ENCODE measurements at places on chromosomes 13 and 19. TPM values are rescaled to one million over a fixed set of nuclear protein-coding genes. Genes with fewer than 3 reads are reported as not detected.

Gene PLIN3
- 16.0 TPM for total RNA-seq

Gene CYSLTR2
- 3.3 TPM for total RNA-seq

DNA sequence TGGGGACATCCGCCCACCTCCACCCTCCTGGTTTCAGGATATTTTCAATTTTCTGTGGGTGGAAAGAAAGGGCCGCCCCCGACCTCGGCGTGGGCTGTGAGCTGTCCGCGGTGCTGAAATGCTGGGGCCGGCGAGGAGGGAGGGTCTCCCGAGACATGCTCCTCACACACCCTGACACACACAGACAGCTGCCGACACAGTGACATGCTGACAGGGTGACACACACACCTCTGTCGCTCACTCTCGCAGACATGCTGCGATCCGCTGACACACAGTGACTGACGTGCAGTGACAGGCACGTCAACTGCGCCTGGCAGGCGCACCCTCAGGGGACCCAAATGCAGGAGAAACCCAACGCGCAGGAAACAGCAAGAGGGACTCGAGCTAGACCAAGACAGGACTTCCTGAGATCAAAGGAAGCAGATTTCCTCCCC, 25.1 kb upstream of the MEIS3 start:
- peak; percentile 47 for DNase-seq

DNA sequence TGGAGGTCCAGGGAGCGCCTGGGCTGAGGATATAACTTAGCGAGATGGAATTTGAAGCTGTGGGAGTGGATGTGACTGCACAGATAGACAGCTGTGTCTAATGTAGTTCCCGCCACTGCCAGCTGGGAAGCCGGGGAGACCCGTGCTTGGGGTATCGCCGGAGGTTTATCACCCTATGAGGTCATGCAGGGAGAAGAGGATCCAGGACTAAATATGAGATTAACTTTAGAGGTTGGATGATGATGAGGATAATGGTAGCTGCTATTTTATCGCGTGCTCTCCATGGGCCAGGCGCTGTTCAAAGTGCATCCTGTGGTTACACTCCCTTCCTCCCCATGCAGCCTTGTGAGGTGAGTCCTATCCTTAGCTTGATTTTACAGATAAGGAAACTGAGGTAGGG, 19.9 kb downstream of the SSC5D start:
- DNase-seq: no peak

Measured in CD4-positive, alpha-beta memory T cell (primary cell).